ENCODE measurements at places on chromosomes 2 and 18.

DNA sequence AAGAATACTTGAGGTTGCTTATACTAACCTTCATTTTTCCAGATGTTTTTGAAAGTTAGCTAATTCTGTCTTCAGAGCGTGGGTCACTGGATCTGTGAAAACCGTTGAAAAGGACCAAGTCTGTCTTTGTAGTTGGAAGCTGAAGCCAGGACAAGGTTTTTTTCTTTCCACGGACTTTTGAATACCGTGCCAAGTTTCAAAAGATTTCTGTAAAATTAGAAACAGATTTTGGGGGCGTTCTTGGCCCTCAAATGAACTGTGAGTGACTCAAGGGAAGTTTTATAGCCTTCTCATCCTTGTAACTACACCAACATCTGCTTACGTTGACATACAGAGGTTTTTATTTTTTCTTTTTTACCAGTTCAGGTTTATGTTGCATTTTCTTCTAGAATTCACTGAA lies at the start of gene FAP:
TSS of gene FAP (minus strand) at position 152 of the 400 bp plus-strand sequence. CDS start at position 34, 118 bp downstream.
- no peak for DNase-seq

- no peak for DNase-seq
Measured at GRCh38 chr18:30081122-30081521, 961.4 kb downstream of the DSC3 start.

DNA sequence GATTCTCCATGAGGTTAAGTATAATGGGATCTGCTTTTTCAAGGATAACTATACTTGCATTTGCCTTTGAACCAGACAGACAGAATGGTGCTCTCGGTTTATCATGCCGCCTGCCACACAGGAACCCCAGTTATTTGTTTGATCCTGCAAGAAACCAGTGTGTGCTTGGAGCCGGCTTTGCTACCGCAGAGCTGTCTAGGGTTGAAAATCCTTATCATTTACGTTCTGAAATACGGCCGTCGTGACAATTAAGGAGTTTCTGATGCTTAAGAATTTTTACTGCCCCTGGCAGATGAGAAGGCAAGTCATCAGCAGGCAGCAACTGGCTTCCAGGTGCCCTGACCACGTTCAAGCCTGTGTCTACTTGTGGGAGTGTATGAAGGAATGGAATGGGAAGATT lies 112.0 kb downstream of the GBX2 start:
- no peak for DNase-seq

DNA sequence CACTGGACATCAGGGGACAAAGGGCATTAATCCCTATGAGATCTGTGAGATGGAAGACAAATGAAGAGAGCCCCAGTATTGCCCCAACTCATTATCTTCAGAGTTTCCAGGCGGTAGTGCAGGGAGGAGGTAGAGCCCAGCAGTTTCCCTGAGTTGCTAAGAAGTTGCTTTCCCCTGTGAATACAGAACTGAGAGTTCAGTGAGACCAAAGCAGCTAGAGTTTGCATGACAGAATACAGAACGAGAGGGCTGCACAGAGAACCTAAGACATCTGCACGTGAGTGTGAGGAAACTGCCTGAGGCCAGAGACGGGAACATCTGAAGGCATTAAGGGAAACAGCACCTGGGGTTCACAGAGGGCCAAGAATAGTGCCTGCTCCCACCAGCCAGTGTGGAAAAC lies 18.1 kb upstream of the PGAP1 start:
- DNase-seq, result no peak

DNA sequence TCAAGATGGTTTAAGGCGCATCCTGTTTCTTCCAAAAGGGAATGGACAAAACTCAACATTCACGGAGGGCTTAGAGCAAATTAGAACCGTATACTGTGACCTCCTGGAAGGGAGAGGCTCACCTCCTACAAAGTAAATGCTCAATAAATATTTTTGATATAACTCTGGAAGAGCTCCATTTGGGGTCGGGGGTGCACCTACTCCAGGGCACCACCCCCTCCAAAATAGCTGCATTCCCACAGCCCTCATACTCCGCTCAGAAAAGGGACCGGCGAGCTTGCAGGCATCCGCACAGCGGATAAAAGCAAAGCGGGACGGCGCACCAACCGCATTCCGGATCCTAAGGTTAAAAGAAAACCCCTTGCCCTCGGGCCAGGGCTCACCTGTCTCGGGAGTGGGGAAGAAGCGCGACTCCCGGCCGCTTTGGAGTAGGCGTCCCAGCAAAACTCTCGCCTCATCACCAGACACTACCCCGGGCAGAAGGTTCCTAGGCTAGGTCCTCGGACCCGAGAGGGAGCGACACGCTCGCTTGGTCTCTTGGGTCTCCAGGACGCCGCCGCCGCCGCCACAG lies 378 bp downstream of the WDPCP start:
- DNase-seq, result no peak

DNA sequence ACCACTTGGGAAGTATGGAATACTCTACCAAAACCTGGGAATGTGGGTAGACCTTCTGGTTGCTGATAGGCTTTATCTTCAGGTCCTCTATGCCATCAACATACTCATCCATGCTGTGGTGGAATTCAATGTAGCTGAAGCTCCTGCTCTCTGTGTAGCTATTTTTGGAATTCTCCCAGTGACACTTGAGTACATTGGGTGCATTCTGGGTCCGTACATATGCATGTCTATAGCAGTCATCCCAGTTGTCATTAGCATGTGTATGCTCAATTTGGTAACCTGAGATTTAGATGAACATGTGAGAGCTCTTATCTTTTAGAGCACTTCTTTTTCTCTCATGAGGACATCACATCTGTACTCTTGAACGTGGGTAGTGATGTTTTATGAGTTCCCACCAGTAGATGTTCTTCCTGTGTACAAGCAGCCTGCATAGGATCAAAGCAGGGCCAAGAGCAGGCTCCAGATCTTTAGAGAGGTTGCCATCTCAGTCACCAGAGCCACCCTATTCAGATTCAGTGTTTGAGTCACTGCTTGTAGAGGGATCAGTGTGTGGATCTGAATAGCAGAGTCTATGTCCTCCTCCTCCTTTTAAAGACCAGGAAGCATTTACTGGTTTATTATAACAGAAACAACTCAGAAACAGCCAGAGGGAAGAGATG lies 65.9 kb downstream of the MGAT5 start:
- DNase-seq, result no peak

GRCh38 chr2:121047383-121047782 lies 237.6 kb downstream of the TFCP2L1 start:
- no peak for DNase-seq

GRCh38 chr18:79884963-79885728 lies 66.3 kb downstream of the SLC66A2 start:
- no peak for DNase-seq

- DNase-seq, result no peak
Measured at GRCh38 chr18:79208906-79209305, 139.7 kb downstream of the ATP9B start.

DNA sequence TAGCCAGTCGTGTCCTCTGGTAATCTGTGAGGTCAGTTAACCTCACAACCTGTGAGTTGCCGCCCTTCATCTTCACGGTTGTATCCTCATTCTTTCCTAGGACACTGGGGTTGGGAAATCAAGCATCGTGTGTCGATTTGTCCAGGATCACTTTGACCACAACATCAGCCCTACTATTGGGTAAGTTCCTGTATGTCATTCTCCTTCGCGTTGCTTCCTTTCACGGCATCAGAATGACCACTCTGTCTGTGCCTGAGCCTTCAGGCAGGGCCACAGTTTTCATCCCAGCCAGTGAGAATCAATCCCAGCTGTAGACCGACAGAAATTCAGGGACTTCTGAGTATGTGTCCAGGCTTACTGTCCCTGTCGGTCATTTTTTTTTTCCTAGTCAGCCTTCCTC lies 67.1 kb downstream of the RAB31 start:
- DNase-seq, result no peak

DNA sequence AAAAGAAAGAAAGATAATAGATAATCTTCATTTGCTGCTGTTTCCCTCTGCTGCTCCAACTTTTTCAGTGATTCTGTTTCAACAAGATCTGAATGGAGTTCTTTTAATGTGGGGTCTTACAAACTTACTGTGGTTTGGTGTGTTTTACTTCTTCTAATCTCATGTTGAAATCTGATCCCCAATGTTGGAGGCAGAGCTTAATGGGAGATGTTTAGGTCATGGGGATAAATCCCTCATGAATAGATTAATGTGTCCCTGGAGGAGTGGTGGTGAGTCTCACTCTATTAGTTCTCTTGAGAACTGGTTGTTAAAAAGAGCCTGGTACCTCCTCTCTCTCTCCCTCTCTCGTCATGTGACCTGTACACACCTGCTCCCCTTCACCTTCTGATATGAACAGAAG lies 442.4 kb downstream of the EPHA4 start:
- DNase-seq, result no peak

DNA sequence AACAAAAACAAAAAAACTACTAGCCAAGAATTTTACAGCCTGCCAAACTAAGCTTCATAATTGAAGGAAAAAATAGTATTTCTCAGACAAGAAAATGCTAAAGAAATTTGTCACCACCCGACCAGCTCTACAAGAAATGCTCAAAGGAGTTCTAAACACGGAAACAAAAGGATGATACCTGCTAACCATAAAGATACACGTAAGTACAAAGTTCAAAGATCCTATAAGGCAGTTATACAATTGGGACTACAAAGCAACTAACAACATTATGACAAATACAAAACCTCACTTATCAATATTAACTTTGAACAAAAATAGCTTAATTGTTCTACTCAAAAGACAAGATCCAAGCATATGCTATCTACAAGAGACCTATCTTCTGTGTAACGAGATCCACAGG lies 64.6 kb downstream of the TRAPPC8 start:
- no peak for DNase-seq

DNA sequence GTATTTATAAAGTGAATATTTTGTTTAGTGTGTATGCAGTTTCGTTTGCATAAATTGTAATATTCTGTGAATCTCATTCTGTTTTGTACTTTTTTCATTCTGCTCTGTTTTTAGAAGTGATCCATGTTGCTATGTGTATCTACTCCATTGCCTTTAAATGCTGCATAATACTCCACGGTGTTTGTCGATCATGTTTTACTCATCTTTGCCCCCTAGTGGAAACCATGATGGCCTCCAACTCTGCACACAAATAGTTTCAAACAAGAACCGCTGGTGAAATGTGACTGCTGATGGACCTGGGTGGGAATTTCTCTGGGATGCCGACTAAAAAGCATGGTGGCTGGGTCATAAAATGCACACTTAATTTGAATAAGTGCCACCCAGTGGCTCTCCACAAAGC lies 32.0 kb upstream of the SKOR2 start:
- no peak for DNase-seq

GRCh38 chr2:110667071-110667470 lies 10.8 kb downstream of the BUB1 start:
- no peak for DNase-seq

DNA sequence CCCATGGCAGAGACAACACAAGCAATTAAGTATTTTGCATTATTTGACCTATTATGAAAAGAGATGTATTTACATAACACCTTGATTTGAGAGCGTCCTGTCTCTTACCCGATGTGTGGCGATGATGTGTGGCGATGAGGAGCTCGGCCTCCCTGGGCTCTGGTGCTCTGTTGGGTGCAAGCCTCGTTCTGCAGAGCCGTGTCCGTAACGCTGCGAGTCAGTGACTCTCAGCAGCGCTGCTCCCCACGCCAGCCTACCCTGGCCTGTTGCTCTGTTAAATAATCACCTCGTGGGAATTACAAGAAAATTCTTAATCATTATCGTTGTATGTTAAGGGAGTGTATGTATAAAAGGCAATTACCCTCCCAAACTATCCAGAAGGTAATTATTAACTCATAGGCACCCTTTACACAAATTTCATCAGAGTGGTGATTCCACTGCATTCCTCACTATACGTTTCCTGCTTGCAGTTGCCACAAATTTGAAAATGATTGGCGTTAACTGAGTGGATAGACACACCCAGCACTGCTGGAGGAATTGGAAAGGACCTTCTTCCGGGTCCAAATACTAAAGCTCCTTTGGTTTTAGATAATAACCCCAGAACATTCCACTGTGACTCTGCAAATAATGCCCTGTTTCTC lies 52.0 kb upstream of the NFATC1 start:
- no peak for DNase-seq

GRCh38 chr18:25262920-25263319 lies 89.0 kb downstream of the ZNF521 start:
- DNase-seq, result no peak

- no peak for DNase-seq
Measured at GRCh38 chr18:71362140-71362539, 1073.3 kb downstream of the SOCS6 start.

Measured in stimulated activated CD8-positive, alpha-beta memory T cell treated with anti-CD3 and anti-CD28 coated beads, Interleukin-2, amount 100 ng/mL, for 1 hour (primary cell).